ENCODE measurements at places on chromosomes 2 and 18. TPM values are rescaled to one million over a fixed set of nuclear protein-coding genes. Genes with fewer than 3 reads are reported as not detected.

DNA sequence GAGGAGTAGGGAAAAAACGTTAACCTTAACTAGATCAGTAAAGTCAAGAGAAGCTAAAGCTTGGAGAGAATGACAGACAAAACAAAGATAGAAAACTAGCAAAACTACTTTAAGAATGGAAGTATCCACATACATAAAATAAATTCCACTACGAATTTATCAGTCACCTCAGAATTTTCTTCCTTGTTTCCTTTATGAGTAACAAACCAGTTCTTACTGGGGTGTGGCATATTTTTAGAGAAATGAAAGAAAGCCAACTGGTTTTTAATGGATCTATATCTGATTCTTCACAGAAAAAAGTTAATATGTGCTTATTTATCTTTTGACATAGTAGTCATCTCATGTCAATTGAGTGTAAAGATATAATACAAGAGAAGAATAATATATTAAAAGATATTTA lies 2033.7 kb upstream of the CELF4 start:
- DNase-seq: no peak

- no peak for DNase-seq
These were observed 42.9 kb downstream of the NCK2 start for GRCh38 chr2:105787376-105788318.

DNA sequence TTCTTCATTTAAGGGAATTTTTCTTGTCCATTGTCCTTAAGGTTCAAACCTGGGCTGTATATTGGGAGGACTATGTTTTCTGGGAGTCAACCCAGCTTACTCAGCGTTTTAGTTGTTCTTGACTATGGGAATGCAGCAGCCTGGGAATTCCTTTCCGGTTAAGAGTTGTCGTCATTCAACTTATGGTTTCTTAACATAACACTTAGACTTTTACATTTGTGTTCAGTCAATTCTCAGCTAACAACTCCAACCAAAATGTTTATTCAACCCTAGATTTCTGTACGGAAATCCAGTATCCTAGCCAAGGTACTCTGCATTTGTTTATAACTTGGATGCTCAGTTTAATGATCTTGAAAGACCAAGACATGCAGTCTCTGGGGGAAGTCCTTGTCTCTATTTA lies 960.9 kb downstream of the CBLN2 start:
- no peak for DNase-seq

GRCh38 chr2:236170590-236171165 lies 2.5 kb upstream of the GBX2 start:
- DNase-seq: no peak

GRCh38 chr18:4734021-4734420 lies 278.9 kb upstream of the DLGAP1 start:
- no peak for DNase-seq

DNA sequence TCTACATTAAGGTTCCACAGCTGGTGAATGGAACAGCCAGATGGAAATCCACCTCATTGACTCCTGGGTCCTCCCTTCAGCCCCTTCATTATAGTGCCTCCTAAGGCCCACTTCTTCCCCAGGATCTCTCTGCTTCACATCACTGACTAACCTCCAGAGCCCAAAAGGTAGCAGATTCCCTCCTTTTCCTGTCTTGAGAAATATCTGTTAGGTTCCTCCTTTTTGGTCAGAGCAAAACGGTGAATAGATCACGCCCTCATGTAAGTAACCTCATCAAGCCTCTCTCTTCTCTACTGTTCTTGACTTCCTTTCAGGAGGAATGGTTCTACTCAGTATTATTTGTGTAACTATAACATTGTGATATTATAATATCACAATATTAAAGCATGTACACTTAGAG lies 155.0 kb upstream of the SRD5A2 start:
- no peak for DNase-seq

DNA sequence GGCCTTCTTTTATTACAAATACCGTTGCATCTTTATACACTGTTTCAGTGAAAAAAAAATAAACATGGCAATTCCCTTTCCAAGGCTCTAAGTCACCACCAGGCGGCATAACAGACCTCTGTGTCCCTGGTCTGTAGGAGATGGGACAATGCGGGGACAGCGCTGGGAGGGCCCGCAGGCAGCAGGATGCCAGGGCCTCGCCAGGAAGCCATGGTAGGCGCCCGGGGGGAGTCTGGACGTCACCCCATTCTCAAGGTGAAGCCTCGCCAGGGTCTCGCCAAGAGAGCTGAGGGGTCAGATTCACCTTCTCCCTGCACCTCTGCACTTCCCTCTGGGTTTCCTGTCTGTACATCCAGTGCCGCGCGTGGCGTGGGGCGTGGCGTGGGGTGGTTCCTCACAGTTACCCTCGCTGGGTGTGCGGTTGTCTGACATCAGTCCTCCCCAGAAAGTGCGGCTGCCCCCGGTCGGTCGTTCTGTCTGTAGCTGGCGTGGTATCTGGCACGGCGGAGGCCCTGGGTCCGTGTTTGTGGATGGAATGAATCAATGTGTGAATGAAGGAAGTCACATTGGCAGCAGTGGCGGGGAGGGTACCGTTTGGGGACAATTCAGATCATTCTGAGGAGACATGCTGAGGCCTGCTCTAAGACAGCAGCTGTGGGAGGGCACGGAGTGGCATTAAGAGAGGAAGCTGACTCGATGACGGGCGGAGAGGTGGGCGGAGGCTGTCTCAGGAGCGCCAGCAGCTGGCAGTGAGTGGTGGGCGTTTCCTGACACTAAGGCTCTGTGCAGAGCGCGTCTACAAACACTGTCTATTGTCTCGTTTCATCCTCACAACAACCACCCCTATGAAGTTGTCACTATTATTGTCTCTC lies 46.0 kb downstream of the LRRFIP1 start:
- DNase-seq: peak; percentile 70

DNA sequence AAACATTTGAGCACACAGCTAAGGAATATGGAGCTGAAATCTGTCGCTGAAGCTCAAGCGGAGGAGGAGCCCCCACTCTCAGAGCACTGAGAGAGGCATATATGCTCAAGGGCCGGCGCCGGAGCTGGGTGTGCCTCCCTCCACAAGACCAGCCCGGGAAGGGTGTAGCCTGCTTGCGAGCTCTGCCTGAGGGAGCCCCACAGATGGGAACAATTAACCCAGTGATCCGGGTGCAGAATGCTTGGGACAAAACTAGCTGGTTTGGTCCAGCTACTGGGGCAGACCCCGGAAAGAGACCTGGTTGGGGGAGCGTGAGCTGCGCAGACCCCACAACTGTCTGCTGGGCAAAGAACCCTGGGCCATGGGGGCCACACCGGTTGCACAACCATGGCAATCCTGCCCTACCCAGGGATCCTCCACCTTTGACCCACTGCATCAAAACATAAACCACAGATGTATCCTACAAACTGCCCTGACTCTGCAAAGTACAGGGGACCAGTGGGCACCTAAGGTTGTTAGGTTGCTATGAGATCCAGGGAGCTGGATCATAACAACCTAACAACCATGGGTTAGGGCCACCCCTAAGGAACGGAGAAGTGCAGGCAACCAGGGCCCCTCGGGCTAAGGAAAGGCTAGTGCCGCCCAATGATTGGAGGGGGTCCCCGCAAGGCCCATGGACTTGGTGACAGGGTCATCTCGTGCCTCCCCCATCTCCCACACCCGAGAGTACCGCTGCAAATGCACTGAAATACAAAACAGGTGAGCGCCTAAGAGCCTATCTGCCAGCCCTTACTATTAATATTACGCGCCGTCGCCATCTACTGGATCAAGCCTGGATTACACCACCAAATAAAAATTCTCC lies 53.4 kb upstream of the SCN1A start:
- DNase-seq: peak; percentile 45

DNA sequence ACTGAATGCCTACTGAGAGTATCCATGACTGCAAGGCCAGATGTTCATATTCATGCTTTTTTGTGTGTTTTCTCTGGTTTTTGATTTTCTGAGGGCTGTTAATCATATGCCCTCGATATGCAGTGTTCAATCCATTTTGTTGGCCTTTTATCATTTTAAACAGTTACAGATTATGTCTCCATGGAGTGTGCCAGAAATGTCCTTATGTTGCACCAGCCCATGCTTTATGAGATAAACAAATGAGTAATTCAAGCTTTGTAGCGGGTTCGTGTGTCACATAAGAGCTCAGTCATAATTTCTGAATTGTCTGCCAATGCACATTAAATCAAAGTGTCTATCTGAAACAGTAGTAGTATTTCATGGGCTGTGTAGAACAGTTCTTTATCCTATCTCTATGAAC lies 583.0 kb downstream of the THSD7B start:
- no peak for DNase-seq

DNA sequence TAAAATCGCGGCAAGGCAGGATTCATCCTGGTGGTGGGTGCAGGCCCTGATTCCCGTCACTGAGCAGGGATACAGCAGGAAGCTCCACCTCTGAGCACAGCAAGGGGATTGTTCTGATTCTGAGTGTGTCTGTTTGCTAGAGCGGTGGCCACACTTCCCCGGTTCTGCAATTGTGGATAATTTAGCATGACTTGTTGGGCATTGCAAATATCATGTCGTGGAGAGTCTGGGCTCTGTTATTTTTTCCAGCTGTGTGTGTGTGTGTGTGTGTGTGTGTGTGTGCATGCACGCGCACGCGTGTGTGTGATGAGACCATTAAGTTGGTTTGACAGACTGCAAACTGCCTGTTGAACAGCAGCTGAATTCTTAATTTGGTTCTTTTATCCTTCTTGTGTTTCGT lies 4.1 kb upstream of the TMEM18 start:
- no peak for DNase-seq

DNA sequence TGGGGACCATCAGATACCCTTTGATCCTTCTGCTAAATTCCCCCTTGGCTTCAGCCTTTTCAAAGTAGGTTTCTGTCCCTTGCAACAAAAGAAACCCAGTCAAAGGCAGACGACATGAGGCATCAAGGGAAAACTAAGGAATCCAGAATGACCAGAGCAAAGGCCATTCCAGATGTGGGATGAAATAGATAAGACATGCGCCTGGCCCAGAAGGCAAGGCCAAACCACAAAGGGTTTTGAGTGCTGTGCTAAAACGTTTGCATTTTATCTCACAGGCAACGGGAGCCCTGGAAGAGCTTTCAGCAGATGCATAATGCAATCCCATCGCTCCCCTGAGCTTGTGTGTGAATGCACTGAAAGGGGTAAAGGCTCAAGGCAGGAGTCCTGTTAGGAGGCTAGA lies 17.7 kb downstream of the CXCR1 start:
- no peak for DNase-seq

- no peak for DNase-seq
These were observed 36.8 kb downstream of the STON1 start for GRCh38 chr2:48566592-48567310.

DNA sequence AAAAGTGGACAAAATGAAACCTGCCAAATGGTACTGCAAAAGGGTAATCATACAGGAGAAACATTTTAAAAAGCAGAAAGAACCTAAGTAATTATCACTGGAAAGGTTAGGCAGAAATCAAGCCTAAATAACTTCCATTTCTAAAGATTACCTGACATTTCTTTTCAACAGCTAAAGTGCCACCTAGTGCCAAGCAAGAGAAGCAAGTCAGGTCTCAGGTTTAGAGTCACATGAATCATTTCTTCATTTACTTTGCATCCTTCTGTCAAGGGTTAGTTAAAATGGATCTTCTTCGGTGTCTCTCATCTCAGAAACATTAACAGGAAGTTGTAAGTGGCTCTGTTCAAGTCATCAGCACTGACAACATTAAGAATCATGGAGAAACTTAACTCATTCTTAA lies 90.3 kb downstream of the AKAIN1 start:
- DNase-seq: no peak

GRCh38 chr2:219836647-219837177 lies 209.3 kb downstream of the SLC4A3 start:
- DNase-seq: no peak

DNA sequence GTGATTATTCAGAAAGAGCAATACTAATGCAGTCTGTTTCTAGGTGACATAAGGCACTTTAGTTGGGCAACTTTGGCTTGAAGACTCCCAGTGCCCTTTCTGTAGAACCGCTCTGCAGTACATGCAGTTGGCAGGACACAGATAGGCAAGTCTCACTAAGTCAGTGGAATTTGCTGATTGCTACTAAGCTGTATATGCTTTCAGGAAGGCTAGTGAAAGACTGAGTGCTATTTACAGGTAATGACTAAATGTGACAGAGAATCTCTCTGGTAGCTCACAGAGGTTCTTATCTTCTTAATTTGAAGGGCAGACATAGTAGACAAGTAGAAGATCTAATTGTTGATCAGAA lies 243.0 kb downstream of the WDPCP start:
- DNase-seq: no peak

DNA sequence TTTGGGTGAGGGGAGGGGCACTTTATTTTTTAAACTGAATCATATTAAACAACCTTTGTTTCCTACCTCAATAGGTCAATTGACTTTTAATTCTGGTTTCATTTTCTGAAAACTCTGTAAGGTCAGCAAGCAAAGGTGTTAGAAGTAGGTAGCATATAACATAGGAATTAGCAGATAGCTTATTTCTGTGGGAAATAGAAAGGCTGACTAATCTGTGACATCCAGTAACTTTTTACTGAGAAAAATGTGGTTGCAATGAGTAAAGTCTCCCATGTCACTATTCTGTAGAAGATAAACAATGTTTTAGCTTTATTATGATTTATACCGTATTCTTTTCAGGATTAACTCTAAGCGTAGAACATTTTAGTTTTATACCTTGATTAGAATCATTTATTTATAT lies 240.4 kb downstream of the PLCL1 start:
- DNase-seq: no peak

DNA sequence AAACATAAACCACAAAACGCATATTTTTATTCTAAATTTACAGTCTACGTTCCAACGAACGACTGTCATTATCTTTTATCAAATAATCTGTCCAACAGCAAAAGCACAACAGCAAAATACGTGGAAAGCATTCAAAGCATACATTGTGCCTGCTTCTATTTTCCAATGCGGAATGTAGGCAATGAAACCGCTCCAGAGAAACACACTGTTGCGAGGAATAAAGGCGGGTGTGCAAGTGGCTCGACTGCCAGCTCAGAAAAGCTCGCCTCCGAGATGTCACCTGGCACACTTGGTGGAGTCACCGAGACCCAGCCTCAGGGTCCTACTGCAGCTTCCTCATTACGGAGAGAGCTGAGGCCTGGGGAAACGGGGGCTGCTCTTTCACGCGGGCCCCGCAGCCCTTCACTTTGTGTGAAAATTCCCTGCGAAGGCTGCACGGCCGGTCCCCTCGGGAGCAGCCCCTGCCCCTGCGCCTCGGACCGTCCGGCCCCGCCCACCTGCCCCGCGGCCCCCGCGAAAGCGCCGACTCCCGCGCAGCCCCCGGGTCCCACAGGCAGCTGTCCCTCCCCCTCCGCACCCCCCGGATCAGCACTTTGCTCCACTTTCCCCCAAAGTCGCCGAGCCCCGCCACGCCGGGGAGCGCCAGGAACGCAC lies 752 bp downstream of the MGAT4A start:
- peak; percentile 62 for DNase-seq

- DNase-seq: no peak
These were observed 206.1 kb upstream of the CDH7 start for GRCh38 chr18:65544701-65545100.

Gene SLC11A1
- total RNA-seq: not detected

Gene ABCB11
- total RNA-seq: not detected

Gene MTERF4
- 37.8 TPM for total RNA-seq
